ENCODE measurements at places on chromosomes 6 and 20. TPM values are rescaled to one million over a fixed set of nuclear protein-coding genes. Genes with fewer than 3 reads are reported as not detected.
A peak's percentile ranks its signal among the peaks of the same experiment; 100 is the strongest.

- no peak for DNase-seq
Observed at GRCh38 chr6:139030228-139030963, 1.9 kb downstream of the ABRACL start.

DNA sequence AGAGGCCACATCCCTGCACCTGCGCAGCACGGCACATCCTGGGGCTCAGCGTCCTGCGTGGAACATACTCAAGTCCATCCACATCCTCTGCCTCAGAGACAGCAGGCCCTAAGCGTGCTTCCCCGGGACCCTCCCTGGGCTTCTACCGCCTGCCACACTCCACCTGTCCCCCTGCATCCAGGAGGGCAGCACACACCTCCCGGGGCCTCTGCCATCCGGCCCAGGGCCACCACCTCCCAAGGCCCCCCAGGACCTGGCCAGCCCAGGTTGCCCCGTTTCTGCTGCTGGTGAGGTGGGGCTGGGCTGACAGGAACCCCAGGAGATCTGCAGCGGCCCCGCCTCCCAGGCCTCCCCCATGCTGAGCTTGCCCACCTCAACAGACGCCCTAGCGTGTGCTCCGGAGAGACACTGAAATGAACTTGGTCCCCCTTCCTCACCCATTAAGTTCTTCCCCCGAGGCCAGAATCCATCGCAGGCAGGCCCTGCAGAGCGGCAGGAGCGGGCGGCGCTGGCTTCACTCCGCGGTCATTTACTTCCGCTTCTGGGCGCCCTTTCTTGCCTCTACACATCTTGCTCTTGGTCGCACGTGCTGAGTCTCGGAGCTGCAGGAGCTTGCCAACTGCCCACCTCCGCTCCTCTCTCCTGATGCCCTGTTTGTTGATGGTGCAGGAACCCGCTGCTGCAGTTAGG, 235.3 kb downstream of the TAF4 start:
- DNase-seq, result no peak

GRCh38 chr20:45917790-45918141, 5.8 kb upstream of the PLTP start:
- no peak for DNase-seq

Gene SEMG1
- not detected for total RNA-seq

Gene TFEB
- 8.1 TPM for total RNA-seq

DNA sequence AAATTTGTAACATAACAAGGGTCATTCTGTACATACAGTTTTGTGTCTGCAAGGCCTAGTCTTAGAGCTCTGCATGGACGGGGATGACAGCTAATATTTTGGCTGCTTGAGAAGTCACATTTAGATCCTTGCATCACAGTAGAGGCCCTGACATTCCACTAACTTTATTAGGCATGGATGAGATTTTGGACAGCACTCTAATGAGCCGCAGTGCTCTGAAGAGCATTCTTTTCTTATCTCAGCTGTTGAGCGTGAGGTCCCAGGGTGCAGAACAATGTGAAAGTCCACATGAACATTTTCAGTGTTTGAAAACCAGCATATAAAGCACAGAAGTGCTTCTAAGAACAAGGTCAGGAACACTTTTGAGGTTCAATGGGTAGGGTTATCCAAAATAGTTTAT, 58.9 kb downstream of the IPCEF1 start:
- peak; percentile 22 for DNase-seq

GRCh38 chr20:48025051-48025515, 239.8 kb upstream of the SULF2 start:
- peak; percentile 90 for DNase-seq

DNA sequence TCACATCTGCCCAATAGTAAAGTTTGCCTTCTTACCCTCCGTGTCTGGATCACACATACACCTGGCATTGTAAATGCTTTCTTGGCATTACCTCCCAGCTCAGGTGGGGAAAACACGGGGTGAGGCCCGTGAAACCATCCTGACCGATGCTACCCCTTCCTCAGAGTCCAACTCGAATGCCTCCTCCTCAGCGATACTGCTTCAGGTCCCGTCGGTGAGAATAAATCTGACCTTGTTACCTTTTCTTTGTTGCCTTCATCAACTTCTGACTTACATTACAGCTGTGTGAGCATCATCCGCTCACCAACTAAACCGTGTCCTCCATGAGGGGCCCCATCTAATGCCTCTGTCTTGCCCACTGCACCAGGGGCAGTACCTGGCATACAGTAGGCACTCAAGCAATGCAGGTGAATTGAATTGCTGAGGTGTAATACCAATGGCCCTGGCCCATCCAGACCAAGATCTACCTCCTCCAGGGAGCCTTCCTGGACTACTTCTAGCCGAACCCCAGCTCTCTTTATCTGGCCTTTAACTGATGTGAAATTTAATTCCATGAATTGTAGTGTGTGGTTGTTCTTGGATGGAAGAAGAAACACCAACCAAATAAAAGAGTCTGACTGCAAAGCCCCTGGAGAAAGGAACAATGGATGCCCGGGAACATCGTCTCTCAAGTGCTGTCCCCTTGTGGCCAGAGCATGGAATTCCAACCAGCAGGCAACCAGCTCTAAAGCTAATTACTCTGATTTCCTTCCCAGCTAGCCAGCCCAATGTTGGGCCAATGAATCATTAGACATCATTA, 141.5 kb downstream of the ANKRD60 start:
- peak; percentile 77 for DNase-seq

- peak; percentile 84 for DNase-seq
Observed at GRCh38 chr6:111805511-111806164, 67.6 kb downstream of the FYN start.

DNA sequence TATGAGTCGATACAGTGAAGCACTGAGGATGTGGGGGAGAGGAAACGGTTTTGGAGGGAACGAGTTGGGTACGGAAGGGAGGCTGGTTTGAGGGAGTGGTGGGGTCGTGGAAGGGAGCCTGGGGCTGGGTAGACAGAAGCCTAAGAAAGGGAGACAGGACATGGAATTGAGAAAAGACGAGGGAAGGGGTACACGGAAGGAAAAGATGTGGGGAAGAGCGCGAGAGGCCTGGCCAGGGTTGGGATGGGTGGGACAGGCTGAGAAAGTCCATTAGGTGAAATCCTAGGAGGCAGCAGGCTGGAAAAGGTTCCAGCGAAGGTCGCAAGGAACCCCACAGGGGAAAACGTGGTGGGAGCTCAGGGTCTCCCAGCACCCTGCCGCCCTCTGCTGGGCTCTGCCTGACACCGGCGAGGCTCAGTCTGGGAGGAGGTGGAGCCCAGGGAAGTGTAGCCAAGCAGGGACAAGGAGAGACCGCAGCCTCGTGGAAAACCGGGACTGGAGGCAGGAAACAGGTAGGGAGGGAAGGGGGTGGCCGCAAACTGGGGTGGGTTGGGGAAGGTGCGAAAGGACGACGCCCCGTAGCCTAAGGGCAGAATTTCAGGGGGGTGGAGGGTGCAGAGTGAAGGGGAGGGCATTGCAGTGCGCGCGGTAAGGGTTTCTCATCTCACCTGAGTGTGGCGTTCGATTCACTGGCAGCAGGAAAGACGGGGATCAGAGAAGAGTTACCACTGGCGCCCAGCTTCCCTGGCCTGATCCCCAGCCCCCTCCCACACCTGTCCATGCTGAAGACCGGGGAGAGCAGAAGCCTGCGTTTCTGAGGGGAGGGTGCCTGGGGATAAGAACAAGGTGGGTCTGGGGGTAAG, 4.3 kb downstream of the GABBR1 start:
- peak; percentile 95 for DNase-seq

GRCh38 chr6:96974516-96974915, 50.0 kb downstream of the KLHL32 start:
- no peak for DNase-seq

DNA sequence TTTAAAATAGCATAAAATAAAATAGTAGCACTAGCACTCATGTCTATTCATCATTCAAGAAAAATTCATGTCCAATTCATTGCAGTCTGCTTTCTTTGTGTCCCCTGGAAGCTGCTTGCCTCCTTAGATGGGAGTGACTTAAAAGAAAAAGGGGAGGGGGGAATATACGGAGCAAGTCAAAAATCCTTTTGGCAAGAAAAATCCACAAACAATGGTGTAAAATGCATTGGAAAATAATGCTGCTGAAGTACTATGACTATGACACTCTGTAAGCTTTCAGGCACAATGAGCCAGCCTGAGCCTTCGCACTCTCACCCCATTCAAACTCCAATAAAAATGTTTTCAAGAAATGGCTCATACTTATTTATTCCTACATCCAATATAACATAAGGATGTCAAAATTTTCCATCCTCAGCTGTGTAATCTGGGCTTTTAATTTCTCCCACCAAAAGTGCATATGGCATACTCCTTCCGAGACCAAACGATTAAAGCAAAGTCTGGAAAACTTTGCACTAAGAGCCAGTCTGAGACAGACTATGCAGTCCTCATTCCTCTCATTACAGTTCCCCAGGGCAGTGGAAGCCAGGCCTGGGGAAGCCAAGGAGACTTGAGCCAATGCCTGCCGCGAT, 790 bp downstream of the NEDD9 start:
- DNase-seq, result peak; percentile 85

- no peak for DNase-seq
Observed at GRCh38 chr20:58665606-58666005, 14.5 kb downstream of the STX16 start.

DNA sequence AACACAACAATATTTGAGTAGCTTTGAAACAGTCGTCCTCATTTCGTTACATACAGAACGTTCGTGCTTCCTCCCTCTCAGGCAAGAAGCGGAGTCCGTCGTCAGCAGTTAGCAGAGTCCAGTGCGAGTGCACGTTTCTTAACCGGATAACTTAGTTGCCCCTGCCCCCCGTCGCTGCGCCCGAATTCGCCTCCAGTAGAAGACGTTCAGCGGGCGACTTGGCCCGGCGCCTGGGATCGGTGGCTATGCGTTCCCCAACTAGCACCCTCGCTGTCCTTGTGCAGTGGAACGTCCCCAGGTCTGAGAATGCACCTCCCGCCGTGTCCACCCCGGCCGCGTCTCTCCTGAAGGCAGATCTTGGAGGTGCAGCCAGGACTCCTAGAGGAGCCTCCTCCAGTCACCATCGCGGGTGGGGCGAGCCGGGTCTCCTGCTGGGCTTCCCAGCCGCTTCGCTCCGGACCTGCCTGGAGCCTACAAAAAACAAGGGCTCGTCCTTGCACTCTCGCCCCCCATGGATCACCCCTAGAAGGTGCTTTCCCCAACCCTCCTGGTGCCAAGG, 910 bp upstream of the PCSK2 start:
- peak; percentile 10 for DNase-seq

Gene DEF6
- 23.6 TPM for total RNA-seq

GRCh38 chr20:62900052-62900691, 26.1 kb downstream of the DIDO1 start:
- peak; percentile 72 for DNase-seq

GRCh38 chr20:3744806-3745685, 12.6 kb downstream of the HSPA12B start:
- DNase-seq, result peak; percentile 65

- DNase-seq, result no peak
Observed at GRCh38 chr6:44976677-44977641, 351.2 kb upstream of the RUNX2 start.

DNA sequence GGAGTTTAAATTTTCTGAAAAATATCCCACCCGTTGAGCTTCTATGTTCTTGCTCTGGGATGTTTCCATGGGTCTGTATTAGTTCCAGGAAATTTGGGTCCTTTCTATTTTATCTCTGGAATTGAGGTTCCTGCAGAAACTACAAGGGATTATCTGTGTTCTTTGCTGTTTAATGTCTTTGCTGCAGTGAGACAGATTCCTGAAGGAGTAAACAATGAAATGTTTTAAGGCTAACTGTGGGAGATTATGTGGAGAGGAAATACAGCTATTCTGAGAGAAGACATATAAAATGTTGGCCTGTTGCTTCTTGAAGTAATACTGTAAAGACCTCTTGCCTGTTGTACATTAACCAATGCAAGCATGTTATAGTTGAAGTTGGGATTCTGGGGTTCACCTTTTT, 43.5 kb downstream of the SAMD5 start:
- DNase-seq, result no peak

DNA sequence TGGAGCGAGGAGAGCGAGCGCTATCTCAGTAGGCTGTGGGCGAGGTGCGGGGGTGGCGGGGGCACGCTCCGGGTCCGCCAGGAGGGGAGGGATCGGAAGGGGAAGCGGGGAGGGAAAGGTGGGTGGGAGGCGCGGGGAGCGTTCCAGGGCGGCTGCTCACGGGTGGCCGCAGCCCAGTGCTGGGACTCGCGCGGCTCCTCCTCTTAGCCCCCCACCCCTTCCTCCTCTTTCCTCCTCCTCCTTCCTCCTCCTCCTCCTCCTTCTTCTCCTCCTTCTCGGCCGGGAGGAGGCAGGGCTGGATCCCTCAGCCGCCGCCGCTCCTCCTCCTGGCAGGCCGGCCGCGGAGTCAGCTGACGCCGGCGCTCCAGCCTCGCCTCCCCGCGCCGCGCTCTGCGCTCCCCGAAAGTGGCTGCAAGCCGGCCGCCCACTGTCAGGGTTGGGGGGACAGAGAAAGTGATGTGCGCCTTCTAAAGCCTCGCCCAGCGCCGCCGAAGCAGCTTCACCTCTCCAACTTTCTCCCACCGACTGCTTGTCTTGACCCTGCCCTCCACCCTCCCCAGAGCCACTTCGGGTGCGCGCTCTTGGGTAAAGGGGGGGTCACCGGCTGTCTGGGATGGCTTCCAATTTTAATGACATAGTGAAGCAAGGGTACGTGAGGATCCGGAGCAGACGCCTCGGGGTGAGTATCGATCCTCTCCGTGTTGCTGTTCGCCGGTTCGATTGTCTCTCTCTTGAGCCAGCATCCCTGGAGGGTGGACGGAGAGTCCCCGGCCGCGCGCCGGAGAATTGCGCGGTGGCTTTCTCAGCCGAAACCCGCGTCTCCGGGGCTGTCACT, at the start of gene DOK5:
TSS of gene DOK5 (plus strand) at position 260 of the 835 bp plus-strand sequence. CDS start at position 614, 354 bp downstream.
- peak; percentile 57 for DNase-seq

DNA sequence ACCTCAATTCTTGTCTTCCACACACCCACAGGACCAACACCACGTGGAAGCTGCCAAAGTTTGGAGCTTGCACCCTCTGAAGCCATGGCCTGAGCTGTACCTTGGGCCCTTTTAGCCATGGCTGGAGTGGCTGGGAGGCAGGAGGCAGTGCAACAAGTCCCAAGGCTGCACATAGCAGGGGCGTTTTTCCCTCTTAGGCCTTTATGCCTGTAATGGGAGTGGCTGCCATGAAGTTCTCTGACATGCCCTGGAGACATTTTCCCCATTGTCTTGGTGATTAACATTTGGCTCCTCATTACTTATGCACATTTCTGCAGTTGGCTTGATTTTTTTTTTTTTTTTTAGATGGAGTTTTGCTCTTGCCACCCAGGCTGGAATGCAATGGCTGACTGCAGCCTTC, 44.4 kb upstream of the SLC22A3 start:
- no peak for DNase-seq

DNA sequence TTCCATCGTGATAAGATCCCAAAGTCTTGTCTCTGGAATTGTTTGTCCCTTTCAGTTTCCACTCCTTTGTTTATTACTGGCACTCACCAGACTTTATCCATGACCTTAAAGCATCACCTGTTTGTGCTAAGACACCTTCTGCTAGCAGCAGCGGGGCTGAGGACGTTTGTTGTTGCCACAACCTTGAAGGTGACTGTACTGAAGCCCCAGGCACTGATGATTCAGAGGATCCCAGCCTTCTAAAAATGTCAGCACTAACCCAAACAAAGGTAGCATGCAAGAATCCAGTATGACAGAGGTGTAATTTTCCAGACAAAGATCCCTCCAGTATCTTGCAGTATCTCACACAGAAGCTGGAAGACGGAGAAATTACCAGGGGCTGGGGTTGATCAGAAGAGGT, 28.9 kb upstream of the SMIM8 start:
- no peak for DNase-seq
